ENCODE measurements at places on chromosomes 6 and 20.

DNA sequence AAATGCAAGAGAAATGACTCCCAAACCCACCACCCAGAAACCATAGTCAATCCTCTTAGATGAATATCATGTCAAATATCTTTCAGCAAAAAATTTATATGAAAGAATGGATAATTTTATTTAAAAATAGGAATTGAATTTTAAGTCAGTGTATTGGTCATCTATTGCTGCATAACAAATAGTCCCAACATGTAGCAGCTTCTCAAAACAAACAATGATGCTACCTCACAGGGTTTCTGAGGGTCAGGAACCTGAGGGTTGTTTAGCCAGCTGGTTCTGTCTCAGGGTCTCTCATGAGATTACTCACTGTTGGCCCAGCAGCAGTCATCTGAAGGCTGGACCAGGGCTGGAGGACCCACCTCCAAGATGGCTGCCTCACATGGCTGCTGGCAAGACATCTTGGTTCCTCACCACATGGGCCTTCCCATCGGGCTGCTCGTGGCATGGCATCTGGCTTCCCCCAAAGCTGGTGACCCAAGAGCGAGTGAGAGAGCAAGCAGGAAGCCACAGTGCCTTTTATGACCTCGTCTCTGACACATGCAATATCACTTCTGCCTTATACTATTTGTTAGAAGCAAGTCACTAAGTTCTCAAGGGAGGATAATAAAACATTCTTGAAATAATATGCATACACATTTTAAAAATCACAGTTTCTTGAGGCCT is 36.3 kb downstream of the BANF2 start:
- no peak for DNase-seq

DNA sequence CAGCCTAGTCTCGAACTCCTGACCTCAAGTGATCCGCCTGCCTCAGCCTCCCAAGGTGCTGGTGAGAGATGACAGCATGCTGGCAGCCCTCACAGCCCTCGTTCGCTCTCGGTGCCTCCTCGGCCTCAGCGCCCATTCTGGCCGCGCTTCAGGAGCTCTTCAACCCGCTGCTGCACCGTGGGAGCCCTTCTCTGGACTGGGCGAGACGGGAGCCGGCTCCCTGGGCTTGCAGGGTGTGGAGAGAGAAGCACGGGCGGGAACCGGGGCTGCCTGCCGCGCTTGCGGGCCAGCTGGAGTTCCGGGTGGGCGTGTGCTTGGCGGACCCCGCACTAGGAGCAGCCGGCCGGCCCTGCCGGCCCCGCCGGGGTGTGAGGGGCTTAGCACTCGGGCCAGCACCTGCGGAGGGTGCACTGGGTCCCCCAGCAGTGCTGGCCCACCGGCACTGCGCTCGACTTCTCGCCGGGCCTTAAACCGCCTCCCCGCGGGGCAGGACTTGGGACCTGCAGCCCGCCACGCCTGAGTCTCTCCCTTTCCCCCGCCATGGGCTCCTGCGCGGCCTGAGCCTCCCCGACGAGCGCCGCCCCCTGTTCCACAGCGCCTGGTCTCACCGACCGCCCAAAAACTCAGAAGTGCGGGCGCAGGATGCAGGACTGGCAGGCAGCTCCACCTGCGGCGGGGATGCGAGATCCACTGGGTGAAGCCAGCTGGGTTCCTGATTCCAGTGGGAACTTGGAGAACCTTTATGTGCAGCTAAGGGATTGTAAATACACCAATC is 31.5 kb upstream of the RANBP9 start:
- no peak for DNase-seq

GRCh38 chr6:41748542-41748941 is 1.3 kb upstream of the PGC start:
- DNase-seq = no peak

- DNase-seq = no peak
Measured at GRCh38 chr6:126959765-126960164, 158.7 kb upstream of the RSPO3 start.

- DNase-seq = no peak
Measured at GRCh38 chr6:38508894-38509293, 130.8 kb downstream of the BTBD9 start.

DNA sequence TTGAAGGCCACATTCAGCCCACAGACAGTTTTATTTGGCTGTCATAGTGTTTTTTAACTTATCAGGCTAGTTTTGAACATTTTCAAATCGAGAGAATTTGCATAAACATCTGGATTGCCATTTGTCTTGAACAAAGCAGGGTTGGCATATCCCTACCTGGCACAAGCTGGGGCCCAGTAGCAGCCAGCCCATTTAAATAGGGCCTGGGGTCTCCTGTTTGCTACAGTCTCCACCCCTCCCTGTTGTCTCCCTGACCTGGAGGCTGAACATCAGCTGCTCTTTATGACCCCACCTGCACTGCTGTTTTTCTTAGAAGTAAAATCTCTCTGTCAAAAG is 10.5 kb downstream of the BCAS4 start:
- DNase-seq = no peak

DNA sequence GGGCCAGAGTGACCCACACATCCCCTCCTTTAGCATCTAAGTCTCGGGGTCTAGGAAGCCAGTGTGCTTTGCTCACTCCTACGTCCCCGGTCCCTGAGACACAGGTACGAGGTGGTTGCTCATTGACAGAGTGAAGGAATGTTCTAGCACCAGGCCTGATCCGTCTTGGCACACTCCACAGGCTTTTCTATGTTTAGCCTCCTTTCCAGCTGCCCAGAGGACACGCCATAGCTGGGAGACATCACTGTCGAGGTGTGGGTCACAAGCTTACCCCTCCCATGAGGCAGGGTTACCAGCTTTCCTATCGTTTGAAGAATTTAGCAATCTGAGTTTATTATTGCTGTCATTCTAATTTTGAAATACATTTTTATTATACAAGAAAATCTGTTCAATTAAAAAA is 30.4 kb upstream of the IER3 start:
- no peak for DNase-seq

GRCh38 chr20:19673575-19673974 is 84.5 kb upstream of the RIN2 start:
- DNase-seq = no peak

DNA sequence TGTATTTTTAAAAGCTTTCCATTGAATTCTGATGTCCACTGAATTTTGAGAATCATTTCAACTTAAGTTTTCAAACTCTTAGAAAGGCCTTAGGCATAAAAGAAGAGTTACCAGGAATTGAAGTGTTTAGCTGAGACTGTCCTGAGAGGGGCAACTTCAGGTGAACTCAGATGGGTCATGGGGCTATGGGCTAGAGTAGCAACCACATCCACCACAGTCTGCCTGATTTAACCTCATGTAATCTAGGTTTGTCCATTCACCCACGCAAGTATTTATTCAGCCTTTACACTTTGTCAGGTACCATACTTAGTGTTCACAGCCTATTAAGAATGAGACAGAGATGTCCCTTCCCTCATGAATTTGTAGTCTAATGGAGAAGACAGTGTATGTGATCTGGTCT is 501.0 kb downstream of the KIF16B start:
- DNase-seq = no peak

DNA sequence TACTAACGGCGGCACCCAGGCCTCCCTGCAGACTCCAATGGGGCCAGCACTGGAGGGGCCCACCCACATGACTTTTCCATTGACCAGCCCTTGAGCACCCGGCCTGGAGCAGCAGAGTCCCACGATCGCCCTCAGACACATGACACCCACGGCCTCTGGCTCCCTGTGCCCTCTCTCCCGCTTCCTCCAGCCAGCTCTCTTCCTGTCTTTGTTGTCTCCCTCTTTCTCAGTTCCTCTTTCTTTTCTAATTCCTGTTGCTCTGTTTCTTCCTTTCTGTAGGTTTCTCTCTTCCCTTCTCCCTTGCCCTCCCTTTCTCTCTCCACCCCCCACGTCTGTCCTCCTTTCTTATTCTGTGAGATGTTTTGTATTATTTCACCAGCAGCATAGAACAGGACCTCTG is 26.1 kb upstream of the FANCE start:
- DNase-seq = no peak

- no peak for DNase-seq
Measured at GRCh38 chr6:119145111-119145510, 66.6 kb upstream of the FAM184A start.

GRCh38 chr6:106431405-106431804 is 70.9 kb downstream of the CRYBG1 start:
- DNase-seq = no peak

DNA sequence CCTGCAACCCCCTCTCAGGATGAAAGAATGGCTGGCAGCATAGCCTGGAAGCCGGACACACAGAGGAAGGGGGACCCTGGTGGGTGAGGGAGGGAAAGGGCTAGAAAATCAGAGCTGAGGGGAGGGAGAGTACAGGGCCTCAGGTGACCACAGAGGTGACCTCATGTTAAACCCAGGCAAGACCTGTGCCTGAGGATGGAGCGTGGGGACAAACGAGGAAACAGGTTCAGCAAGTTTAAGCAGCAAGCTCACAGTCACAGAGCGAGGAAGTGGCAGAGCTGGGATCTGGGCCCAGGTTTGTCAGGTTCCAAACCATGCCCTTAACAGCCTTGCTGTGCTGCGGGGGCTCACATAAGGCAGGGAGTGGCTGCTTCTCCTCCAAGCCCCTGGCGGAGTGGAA is 4.0 kb upstream of the BPI start:
- DNase-seq = no peak

DNA sequence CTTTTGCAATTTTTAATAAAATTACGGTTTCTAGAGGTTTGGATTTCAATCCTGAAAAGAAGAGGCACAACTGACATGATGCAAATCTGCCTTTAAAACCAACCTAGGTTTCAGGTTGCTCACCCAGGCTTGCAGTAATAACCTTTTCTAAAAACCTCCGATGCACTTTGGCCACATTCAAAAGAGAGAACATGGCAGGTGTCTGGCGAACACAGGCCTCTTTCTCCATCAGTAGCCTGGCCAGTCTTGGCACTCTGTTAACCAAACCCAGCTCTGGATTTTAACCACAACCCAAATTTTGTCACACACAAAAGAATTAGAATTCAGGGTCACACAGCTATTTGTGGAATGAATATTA is 55.8 kb upstream of the MAFB start:
- no peak for DNase-seq

GRCh38 chr20:1804554-1804956 is 90.7 kb upstream of the SIRPA start:
- DNase-seq = no peak

DNA sequence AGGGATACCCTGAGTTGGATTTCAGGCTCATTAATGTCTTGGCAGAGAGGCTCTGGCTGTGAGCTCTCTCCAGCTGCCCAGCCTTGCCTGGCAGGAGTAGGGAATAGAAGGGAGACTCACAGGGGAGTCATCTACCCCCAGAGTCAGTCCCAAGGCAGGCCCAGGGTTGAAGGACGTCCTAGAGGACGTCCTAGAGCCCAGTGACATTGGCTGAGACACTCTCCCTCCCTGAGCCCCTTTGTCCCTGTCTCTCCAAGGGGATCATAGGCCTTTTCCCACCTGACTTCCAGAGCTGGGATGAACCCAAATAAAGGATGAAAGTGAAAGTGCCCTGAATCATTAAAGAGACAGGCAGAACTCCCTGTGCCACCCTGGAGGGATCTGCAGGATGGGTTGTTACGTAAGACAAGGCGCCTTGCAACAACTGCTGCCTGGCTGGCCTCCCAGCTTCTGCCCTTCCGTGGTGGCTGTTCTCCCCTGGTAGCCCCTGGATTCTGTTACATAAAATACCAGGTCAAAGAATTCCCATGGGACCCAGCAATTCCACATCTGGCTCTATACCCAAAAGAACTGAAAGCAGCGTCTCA is 53.6 kb upstream of the SIRPA start:
- DNase-seq = no peak

DNA sequence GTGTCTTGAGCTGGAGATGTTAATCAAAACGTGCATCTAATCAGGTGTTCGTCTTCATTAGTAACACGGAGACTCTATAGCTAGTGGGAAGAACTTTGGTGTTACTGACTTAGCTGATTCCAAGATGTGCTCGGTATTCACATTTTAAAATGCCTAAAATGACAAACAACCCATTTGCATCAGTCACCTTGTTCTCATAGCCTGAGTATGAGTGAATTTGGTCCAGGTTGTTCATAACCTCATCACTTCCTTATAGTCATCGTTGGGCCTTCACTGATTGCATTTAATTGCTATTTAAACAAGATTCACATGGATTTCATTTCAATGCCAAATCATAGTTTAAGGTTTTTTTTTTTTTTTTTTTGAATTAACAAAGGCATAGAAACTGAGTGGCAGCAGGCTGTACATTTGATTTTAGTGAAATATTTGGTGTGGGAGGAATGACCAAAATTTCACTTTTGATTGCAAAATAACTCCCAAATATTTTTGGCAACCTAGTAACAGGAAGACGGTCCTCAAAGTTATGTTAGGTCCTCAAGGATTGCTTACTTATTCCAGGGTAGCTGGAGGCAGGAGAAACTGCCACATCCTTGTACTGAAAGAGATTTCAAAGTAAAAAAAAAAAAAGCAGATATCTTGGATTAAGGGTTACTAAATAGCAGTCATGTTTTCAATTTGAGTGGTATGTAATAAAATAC is 104.7 kb downstream of the JARID2 start:
- no peak for DNase-seq

DNA sequence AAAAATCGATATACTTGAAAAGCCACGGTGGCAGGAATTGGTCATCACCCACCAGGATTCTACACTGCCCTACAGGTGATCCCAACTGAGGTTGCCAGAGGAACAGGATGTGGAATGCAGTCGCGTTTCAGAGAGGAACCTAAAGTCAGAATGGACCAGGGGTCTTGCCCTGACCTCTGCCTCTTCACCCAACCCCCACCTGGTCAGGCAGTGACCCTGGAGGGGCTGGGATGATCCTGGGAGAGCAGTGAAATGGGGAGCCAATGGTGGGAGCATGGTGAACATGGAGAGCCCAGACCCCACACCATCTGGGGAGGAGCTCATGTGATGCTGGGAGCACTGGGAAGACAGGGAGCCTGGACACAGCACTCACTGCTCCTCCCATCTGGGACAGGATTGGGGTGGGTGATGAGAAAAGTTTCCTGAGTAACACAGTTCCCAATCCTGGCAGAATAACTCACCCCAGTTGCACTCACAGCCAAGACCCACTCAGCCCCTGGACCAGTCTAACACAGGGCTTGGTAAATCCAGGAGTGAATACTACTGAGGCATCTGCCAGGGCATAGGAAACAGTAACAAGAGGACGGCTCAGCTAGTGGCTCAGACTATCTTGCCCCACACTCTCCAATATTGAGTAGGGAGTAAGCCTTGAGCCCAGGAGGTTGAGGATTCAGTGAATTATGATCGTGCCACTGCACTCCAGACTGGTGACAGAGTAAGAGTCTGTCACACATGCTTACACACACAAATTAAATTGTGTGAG is 1.7 kb upstream of the ULBP2 start:
- no peak for DNase-seq

DNA sequence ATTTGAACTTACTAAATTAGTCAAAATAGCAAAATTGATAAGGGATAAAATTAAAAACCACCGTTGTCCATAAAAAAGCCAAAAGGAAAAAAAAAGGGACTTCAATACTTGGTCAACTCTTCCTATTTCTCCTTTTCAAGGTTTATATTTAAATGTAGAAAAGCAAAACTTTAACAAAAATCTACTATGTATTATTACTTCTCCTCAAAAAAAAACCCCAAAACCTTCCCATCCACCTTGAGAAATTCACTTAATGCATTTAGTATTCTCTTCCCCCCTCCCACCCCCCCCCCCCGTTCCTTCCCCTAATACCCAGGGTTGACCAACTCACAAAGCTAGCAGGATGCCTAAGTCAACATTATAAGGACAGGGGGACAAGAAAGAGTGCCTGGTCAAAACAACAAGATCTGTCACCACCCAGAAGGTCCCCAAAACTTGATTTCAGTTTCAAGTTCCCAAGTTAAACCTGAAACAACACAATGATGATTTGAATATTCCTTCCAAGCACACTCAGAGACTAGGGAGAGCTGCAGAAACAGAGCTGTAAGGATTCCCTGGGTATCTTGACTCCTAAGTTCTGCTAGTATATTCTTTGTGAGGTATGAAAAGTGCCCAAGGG is 14.6 kb downstream of the GMDS start:
- DNase-seq = no peak

- no peak for DNase-seq
Measured at GRCh38 chr6:92023410-92023966, 1395.9 kb downstream of the EPHA7 start.

All from effector CD4-positive, alpha-beta T cell (primary cell).